ENCODE measurements at places on chromosomes 1 and 21.

- DNase-seq: peak; percentile 23
These were observed 3.8 kb downstream of the BCL9 start for GRCh38 chr1:147545133-147545532.

DNA sequence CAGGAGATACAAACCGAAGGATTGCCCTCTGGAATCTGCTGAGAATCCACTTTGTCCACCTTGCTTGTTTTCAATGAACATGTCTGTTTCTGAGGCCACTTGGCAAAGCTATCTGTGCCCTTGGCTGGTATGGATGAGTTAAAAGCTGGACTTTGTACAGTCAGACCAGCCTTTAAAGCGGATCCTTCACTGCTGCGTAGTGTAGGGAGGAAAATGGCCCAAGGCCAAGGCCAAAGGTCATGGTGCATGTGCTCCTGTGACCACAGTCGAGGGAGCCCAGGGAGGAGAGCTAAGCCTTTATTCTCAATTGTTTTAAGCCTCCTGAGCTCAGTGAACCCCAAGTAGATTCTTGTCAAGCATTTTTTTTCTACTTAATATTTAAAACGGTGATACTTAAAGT lies 37.0 kb downstream of the KCNJ15 start:
- DNase-seq: no peak

DNA sequence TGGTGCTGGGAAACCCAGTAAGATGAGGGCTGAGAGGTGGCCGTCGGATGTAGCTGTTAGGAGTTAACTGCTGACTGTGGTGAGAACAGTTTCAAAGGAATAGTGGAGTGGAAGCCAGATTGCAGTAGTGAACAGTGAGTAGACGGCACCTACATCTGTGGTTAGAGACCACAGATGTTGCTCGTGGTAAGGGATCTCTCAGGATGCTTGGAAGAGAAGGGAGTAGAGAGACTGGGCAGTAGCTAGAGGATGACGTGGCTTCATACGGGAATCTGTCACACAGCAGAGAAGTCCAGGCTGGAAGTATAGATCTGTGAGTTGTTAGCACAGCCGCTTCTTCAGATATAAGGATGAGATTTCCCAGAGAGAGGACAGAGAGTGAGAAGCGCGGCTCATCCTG lies 7.8 kb upstream of the ARTN start:
- no peak for DNase-seq

- no peak for DNase-seq
These were observed 293.8 kb upstream of the USP25 start for GRCh38 chr21:15436031-15436430.

DNA sequence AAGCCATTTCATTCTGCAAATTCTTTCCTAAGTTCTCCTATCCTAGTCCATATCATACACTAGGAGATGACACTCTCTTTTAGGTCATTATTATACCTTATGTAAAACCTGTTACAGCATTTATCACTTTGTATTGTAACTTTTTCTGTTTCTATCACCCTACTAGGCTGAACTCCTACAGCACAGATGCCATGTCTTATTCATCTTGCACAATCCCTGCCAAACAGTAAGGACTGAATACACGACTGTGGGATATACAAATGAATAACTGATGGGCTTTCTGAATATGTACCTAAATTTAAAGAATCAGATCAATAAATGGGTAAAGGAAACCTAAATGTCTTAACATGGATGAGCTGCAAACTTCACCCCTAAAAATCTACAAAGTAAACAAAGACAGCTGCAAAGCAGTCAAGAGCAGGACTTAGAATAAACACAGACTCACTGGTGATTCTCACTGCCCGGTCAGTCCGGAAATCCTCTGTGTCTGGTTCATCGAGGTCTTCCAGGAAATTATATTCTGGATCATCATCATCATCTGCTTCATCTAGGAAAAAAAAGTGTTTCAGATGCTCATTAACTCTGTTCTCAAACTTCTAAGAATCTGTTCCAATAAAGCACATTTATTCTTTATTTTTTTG lies 62.3 kb downstream of the GON4L start:
- peak; percentile 40 for DNase-seq

- DNase-seq: no peak
These were observed 438.6 kb downstream of the OMA1 start for GRCh38 chr1:58107943-58108342.

DNA sequence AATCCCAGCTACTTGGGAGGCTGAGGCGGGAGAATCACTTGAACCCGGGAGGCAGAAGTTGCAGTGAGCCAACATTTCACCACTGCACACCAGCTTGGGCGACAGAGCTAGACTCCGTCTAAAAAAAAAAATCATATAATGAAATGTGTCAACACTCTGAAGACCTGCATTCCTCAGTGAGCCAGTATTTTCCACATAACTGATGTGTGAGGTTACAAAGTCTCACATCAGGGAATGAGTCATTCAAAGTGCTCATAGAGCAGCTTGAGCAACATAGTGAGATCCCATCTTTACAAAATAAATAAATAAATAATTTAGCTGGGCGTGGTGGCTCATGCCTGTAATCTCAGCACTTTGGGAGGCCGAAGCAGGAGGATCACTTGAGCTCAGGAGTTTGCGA lies 65.5 kb downstream of the CASZ1 start:
- no peak for DNase-seq

- no peak for DNase-seq
These were observed 11.7 kb upstream of the MATN1 start for GRCh38 chr1:30735124-30735523.

GRCh38 chr1:5475572-5475971 lies 516.7 kb downstream of the NPHP4 start:
- no peak for DNase-seq

DNA sequence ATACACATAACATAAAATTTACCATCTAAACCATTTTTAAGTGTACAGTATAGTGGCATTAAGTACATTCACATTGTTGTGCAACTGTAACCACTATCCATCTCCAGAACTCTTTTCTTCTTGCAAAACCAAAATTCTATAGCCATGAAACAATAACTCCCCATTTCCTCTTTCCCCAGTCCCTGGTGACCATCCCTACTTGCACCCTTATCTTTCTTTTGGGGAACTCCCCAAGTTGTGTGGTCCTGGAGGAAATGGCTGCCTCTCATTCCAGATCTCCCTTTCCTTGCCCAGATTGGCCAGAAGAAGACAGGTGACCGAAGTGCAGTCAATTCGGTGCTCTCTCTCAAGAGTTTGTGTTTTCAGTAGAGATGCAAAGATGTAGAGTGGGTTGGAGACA lies 389.6 kb upstream of the C1orf87 start:
- no peak for DNase-seq

- DNase-seq: no peak
These were observed 40.6 kb upstream of the ARTN start for GRCh38 chr1:43893006-43893405.

GRCh38 chr1:7409278-7409677 lies 361.8 kb upstream of the VAMP3 start:
- DNase-seq: no peak

DNA sequence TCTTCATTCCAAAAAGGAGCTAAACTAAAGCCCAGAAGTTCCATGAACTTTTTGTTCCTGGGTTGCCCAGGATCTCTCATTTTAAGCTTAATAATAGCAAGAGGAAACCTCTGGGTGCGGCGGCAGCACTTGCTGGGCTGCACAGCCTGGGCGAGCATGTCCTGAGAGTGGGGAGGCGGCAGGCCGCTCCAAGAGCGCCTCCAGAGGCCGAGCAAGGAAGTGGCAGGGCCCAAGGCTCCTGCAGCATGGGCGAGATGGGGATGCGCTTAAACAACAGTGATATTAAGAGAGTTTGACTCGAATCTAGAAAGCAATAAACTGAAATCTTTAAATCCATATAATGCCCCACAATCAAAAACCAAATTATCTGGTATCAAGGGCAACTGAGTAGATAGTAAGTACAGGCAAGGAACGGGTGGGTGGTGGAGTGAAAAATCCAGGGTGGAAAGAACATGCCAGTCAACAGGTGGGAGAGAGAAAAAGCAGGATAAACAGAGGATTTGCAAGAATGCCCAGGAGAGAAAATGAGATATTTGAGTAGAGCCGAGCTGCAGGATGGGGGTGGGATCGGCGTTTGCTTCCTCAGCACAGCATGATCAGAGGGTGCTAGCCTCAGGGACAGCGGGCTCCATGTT lies 14.1 kb upstream of the TNR start:
- DNase-seq: peak; percentile 34

DNA sequence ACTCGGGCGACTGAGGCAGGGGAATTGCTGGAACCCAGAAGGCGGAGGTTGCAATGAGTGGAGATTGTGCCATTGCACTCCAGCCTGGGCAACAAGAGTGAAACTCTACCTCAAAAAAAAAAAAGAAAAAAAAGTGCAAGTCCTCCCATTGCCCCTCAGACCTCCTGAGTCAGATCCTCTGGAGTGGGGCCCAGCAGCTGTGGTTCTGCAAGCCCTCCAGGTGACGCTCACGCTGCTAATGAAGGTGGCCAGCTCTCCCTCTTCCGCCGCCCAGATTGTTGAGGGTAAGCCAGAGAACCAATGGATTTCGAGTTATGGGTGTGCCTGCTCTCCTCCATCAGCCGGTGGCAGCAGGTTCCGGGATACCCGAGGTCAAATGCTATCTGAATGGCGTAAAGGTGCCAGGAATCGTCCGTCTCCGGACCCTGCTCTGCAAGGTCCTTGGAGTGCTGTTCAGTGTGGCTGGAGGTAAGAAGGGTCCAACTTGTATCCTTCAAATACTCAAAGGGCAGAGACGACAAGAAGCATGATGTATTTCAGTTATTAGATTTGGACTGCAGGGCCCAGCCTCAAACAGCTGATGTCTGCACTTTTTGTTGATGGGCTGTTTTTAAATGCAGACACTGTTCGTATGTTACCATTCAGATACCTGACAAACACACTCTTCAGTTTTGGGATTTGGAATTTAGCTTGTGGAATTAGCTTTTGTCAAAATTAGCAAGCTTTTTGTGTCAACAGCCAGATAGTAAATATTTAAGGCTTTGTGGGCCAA lies 17.6 kb downstream of the CLCN6 start:
- no peak for DNase-seq

DNA sequence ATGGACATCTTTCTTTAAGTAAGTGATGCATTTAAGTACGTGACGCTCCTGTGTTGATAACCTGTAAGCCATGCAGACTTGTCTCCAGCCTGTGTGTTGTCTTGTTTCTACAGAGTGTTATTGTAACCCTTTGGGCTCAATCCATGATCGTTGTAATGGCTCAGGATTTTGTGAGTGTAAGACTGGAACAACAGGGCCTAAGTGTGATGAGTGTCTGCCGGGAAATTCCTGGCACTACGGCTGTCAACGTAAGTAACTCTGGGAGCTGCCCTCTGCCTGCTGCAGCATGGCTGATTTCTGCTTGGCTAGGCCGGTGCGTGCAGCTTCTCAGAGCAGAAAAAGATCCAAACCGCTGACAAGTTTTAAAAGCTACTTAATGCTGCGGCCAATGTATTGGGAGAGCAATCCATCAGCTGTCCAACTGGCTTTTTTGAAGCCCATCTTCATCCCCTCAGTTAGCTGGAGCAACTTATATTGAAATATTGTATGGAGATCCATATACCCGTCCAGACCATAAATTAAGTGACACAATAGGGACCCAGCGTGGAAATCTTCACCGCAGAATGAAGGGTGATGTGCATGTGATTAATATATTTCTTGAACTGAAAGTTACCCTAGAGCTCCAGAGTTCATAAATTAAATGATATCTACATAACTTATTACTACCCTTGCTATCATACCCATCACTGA lies 295.9 kb downstream of the NTNG1 start:
- no peak for DNase-seq

- no peak for DNase-seq
These were observed 16.0 kb downstream of the SLX9 start for GRCh38 chr21:44955798-44956175.

DNA sequence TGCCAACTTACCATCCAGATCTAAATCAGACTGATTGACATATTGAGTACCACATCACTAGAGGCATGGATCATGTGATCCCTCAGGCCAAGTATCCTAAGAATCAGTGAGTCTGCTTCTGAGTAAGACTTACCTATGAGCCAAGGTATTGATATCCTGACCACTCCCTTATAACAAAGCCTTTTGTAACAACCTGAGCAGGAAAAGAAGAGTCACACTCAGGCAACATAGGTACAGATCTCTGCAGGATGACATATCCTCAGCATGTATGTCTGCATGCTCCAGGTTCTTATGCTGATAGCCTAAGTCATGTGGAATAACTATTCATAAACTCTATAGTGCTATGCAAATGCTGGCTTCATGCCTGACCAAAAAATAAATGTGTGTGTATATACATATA lies 2.3 kb upstream of the LCE1A start:
- DNase-seq: no peak

DNA sequence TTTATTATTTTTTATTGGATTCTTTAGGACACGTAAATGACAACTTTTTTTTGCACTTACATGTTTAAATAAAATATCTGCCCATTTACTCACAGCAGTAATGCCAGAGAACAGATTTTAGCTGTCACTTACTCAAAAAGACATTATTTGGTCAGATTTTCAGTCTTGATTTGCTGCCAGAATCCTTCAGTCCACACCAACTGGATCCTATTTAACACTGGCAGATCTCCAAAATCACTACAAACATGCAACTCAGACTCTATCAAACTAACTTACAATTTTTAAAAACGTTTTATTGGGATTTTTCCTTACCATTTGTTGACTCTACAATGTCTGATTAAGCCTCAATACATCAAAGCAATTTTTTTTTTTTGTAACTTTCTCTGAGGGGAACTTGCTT lies 11.1 kb downstream of the ATP6V1G3 start:
- no peak for DNase-seq

- DNase-seq: peak; percentile 91
These were observed at the start of gene MCOLN2 for GRCh38 chr1:84996846-84997666. Gene MCOLN2, minus strand, starts transcription at chr1:84997113. Its CDS starts 241 bp downstream, at chr1:84996872.

DNA sequence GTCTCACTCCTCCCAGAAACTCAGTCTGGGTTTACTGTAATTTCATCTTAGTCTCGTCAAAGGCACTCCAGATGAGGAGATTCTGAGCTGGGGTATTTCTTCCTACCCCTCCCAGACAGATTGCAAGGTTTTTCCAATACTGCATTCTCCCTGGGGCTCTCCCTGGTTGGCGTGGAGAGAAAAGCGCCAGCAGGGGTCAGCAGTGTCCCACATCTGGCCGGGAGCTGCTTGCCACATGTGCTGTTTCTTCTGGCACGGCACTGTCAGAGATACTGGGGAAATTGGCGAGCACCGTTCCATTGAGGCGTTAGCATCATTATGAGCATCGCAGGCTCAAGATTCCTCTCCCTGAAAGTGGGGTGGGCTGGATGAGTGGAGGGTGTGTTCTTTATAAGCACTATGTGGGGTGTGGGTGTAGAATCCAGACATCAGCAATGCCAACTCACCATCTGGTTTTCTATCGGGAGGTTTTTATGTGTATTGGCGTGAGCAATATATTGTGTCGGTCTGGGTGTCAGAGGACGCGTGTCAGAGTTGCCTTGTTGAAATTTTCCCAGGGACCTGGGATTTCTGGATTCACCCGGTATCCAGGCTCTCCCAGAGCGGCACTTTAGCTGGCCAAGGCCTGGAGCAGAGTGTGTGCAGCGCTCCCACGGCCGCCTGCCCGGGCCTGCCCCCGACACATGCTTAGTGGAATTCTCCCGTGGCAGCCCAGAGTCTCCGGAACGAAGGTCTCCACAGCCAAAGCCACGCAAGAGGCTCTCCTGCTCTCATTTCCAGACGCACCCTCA lies 8.0 kb upstream of the NAV1 start:
- peak; percentile 82 for DNase-seq
